Myometrial cell (primary cell): ENCODE measurements at places on chromosomes 7 and 10. TPM values are rescaled to one million over a fixed set of nuclear protein-coding genes. Genes with fewer than 3 reads are reported as not detected.

The ANKRD1 gene
- 0.58 and 1.8 TPM in 2 replicates for total RNA-seq

The CDK13 gene
- total RNA-seq: 18.7 and 27.8 TPM in 2 replicates

The NRG3 gene
- not detected in 2 replicates for total RNA-seq

The HOXA2 gene
- total RNA-seq: 0.53 TPM in 1 of 2 replicates, not detected in the other
